ENCODE measurements at places on chromosomes 2 and 18.

GRCh38 chr2:164523726-164524125 is 97.6 kb downstream of the GRB14 start:
- DNase-seq: no peak

DNA sequence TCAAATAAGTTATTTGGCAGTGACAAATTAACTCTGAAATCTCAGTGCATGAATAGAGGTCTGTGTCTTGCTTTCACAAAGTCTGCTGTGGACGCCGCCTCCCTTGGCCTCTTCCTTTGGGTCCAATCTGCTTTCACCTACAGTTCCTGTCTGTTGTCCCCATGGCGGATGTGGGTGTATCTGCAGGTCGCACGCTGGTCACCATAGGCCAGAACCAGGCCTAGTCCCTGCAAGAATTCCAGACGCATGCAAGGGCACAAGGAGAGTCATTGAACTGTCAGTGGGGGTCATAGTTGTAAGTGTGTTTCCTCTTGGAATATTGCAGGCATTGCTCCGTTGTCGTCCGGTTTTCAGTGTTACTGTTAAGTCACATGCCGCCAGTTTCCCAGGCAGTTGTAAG is 7.4 kb downstream of the SOCS6 start:
- no peak for DNase-seq

DNA sequence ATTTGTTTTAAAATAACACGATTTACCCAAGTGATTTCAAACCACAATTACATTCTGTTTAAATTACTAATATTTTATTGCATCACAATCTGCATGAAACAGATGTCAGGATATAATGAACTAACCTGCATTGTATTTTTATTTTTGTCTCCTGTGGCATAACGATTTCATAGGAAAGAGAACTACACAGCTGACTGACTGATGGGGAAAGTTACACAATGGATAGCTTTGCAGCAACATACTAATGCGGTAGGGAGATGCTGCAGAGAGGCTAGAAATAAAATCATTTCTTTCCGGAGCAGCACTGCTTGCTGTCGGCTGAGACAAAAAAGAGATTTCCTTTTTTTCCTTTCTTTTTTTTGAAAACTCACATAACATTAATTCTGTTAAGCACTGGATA is 36.9 kb downstream of the SCN1A start:
- no peak for DNase-seq

DNA sequence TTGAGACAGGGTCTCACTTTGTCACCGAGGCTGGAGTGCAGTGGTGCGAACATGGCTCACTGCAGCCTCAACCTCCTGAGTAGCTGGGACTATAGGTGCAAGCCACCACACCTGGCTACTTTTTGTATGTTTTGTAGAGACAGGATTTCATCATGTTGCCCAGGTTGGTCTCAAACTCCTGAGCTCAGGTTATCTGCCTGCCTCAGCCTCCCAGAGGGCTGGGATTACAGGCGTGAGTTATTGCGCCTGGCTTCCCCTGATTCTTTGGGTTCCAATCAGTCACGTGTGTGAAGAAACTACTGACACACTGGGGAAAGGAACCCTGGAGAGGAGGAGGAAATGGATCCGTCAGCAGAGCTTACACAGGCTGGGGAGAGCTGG is 22.3 kb upstream of the RAB10 start:
- DNase-seq: no peak

DNA sequence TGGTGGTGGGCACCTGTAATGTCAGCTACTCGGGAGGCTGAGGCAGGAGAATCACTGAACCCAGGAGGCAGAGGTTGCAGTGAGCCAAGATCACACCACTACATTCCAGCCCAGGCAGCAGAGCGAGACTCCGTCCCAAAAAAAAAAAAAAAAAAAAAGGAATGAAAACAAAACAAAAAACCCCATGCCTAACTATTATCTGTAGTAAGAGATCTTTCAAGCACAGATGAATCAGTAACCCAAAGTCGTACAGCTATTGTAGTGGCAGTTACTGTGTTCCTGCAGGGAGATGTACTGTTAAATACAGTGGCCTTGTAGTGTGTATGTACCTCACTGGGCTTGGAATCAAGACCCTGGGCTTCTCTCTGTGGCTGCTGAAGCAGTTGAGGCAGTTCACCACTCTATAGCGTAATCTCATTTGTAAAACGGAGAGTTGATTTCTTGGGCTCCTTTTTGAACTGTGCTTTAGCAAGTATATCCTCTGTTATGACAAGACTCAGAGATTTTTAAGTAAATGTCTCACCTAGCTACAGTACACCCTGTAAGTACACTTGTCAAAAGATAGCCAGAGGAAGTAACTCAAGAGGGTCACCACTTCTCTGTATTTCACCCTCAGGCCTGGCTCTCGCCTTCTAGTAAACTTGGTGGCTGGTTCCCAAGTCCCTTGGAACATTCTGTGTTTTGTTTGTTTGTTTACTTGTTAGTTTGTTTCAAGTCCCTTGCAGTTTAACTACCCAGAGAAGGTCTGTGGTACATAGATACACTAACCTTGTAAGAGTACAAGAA is 109.6 kb upstream of the FOSL2 start:
- no peak for DNase-seq

DNA sequence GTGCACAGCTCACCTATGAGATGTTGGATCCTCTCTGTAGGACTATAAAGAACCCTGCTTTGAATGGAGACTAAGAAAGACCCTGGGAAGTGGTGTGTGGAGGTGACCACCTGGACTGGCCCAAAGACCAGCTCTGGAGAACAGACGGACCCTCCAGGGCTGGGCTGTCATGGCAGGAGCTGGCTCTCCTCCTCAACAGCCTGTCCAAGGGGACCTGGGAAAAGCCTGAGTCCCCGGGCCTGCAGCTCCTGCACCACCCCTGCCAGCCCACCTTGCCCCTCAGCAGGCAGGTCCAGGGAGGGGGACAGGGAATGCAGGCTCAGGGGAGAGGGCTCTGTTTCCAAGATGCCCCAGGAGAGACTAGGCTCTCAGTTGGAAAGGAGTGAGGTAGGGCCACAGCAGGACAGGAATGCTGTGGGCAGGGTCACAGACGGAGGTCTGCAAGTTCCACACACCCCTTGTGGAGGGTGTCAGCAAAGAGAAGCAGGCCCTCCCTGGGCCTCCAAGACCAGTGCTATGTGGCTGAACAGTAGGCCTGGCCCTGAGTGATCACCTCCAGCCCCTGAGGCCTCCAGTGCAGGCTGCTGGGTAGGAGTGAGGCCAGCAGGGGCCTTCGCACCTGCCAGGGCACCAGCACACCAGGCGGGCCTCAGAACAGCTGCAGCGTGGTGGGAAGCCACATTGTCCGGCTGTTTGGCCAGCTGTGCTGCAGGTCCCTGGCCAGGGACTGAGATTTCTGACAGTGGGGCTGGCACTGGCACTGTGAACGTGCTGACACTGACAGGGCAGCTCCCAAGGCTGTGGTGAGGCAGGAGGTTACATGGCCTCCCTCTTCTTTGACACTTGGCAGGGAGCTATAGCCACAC is 86.4 kb upstream of the OTOS start:
- DNase-seq: no peak

- DNase-seq: no peak
Observed at GRCh38 chr2:102100371-102101096, 42.0 kb upstream of the IL1R1 start.

- DNase-seq: no peak
Observed at GRCh38 chr2:13056259-13056843, 339.6 kb downstream of the TRIB2 start.

DNA sequence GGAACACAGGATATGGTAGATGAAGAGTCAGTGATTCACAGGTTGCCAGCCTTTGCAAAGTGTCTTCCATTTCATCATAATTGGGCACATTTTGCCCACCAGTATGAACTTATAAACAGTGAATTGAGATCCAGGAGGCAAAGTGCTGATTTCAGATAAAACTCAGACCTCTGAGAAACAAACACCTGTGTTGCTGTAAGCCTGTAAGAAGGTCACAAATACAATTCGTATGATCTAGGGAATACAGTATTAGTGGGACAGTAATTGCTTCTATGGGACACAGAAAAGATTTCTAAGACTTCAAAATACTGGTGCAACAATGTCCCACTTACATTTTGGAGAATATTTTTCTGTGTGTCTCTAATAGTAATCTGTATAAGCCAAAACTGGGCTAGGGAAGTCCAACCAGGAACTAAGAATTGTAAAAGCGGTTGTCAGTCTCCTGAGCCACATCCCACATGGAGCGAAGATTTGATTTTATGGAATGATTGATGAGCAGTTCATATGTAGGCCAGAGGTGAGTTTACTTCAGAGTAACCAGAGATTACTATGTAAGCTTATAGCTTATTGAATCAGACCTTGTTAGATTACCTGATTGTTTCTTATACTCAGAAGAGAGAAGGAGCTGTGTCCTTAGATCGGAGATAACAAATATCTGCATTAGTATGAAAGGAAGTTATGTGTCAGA is 728.4 kb downstream of the LRRTM4 start:
- no peak for DNase-seq

GRCh38 chr18:76518123-76518859 is 23.2 kb upstream of the ZNF516 start:
- DNase-seq: no peak

- DNase-seq: no peak
Observed at GRCh38 chr2:149080099-149080498, 41.6 kb downstream of the LYPD6B start.

GRCh38 chr2:43345391-43345813 is 119.0 kb upstream of the ZFP36L2 start:
- no peak for DNase-seq

GRCh38 chr2:41475959-41476358 is 571.9 kb upstream of the PKDCC start:
- no peak for DNase-seq

GRCh38 chr2:232549655-232550353 is 553 bp downstream of the TIGD1 start:
- no peak for DNase-seq

DNA sequence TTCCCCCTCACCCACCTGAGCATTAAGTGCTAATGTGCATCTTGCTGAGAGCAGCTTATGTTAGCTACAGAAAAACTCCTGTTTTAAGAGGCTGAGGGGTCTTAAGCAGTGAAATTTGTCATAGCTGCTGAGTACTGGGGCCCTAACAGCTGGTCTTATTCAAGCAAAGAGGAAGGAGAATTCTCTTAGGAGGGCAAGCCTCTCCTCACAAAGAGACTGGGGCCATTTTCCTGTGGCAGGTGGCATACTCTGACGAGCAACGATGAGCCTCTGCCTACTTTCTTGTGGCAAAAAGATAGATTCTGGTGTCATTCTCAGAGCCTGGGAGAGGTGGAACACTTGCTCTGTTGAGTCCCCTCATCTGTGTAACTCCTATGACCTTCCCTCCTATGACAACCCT is 53.2 kb downstream of the SPRED2 start:
- no peak for DNase-seq

GRCh38 chr18:44680273-44681075 is at the start of gene SETBP1:
TSS of gene SETBP1 (plus strand) at chr18:44680888. CDS start at chr18:44701347, 20,459 bp downstream.
- no peak for DNase-seq
